ENCODE measurements at places on chromosomes 7 and 10.

- no peak for DNase-seq
Measured at GRCh38 chr7:69605070-69605469, 6.8 kb downstream of the AUTS2 start.

GRCh38 chr10:24698270-24698669 is 25.4 kb downstream of the ARHGAP21 start:
- DNase-seq = no peak

DNA sequence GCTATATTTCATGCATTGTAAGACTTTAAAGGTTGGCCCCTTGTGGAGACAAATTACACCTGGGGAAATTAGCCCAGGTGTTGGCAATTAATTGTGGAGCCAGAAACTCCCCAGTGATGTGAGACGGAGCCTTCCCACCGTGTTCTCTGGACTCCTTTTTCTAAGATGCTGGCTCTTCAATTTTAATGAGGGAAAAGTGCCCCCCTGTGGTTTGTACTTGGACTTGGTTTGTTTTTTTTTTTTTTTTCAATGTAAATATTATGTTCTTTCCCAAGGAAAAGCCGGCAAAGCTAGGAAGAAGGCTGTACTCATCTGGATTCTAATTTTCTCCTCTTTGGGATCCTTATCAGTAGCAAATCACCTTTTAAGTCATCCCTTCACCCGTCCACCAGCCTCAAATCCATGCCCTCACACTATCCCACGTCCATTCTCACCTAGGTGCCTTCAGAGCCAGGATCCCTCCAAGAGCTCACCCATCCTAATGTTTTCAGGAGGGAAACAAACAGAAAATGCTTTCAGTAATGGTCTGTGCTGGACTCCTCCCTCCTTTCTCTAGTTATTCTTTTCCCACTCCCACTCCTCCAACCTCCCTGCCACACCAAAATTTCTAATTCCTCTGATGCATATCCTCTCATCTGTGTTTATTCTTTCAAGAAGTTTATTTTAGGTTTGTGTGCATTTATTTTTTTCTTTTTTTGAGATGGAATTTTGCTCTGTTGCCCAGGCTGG is 20.4 kb upstream of the ST8SIA6 start:
- no peak for DNase-seq

DNA sequence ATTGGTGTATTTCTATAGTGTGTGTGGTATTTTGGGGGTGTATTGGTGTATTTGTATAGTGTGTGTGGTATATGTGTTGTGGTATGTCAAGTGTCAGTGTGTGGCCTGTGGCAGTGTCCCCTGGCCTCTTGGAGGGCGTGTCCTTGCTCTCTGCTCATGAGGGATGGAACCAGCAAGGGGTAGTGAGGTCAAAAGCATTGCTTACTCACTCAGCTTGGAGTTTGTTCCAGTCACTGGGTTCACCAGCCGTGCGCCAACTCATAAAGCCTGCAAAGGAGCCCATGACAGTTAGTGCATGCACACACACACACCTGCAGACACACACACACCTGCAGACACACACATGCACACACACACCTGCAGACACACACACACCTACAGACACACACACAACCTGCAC is 4.3 kb upstream of the TRPV6 start:
- DNase-seq = no peak

DNA sequence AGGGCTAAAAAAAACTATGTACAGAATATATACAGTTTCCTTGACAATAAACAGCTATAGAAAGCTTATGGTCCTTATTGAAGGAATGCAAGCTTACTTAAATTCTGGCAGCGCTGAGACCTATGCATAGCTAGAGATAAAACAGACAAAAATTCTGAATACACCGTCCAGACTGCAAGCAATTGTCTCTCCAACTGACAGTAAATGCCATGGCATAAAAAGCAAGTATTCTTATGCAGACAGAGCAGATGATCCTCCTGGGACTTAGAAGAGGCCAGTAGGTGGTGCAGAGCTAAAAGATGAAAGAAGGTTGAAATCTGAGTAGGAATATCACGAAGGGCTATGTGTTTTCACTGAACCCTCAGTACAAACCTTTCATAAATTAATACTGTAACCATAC is 157.0 kb upstream of the CACNA2D1 start:
- no peak for DNase-seq

DNA sequence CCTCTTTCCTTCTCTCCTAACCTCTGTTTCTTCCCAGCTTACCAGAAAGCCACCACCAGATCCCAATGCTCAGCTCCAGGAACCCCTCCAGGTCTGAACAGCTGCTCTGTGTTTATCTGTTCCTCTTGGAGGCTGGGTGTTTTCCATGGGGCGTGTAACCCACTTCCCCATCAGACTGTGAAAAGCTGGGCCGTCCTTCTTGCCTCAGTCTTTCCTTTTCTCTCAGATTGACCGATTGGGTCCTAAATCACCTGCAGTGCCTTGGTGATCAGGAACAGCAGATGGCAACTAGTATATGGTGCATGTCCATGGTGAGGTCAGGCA is 4.8 kb downstream of the SH3PXD2A start:
- DNase-seq = no peak

DNA sequence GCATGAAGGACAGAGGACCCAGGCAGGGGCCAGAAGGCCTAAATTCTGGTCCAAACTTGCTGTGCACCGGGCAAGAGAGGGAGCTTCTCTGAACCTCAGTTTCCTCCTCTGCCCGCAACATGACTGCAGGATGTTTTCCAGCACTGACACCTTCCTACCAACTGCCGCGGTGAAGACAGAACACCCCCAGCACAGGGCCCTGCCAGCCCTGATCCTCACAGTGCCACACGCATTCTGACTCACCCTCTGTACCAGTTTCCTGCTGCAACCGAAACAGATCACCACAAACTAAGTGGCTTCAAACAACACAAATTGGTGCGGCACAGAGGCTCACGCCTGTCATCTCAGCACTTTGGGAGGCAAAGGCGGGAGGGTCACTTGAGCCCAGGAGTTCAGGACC is 18.1 kb downstream of the MAD1L1 start:
- DNase-seq = no peak

GRCh38 chr10:132418527-132419416 is 21.8 kb downstream of the PWWP2B start:
- no peak for DNase-seq

DNA sequence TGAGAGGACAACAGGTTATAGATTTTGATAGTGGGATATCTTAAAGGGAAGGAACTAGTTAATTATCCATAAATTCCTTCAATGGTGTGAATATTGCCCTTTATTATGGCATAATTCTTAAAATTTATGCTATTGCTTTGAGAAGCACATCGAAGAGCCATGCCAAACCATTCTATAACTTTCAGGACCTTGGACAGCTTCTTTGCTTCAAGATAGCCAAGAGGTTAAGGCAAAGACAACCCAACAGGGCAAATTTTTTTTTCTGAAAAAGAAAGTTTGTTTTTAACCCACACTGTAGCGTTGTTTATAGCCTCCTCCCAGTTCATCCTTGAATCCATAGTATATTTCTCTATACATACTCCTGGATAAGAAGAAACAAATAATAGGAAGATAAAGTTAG is 103.2 kb downstream of the NRG3 start:
- DNase-seq = no peak

GRCh38 chr7:30142710-30143109 is 7.9 kb downstream of the MTURN start:
- no peak for DNase-seq

- DNase-seq = no peak
Measured at GRCh38 chr10:111429288-111430028, 352.6 kb downstream of the ADRA2A start.

DNA sequence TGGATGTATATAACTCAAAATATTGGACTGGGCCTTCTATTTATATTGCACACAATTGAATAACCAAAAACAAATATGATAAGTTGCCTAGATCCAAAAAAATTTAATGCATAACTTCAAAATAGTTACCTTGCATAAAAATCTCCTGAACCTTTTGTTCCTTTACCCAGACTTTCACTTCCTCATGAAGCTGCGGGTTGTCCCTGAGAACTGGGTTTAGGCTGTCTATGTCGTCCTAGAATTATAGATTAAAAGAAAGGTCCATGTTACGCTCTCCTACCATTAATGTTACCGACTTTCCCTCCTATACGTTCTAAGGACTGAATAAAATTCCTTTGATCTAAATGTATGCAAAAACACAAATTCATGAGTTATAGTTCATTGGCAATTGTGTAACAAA is 86.6 kb downstream of the NRBF2 start:
- DNase-seq = no peak

GRCh38 chr10:101781984-101782810 is 1.0 kb downstream of the NPM3 start:
- peak; percentile 46 for DNase-seq

GRCh38 chr7:90853205-90853604 is 257.1 kb downstream of the CDK14 start:
- DNase-seq = no peak

DNA sequence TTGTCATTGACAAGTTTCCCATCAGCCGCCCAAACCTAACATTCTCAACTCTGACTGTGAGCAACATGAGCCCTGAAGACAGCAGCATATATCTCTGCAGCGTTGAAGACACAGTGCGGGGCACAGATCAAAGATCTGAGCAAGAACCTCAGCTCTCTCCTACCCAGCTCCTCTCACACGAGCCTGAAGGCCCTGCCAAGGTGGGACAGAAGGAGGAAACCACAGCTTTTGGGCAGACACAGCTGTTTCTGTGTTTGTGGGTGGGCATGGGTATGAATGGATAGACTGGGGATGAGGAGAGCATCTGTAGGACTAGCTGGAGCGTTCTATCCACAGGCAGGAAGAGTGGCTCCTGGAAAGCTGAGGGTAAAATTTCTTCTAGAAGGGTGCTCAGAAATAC is 8.5 kb upstream of the PRSS1 start:
- no peak for DNase-seq

GRCh38 chr7:41760293-41760692 is 57.4 kb upstream of the INHBA start:
- DNase-seq = no peak

DNA sequence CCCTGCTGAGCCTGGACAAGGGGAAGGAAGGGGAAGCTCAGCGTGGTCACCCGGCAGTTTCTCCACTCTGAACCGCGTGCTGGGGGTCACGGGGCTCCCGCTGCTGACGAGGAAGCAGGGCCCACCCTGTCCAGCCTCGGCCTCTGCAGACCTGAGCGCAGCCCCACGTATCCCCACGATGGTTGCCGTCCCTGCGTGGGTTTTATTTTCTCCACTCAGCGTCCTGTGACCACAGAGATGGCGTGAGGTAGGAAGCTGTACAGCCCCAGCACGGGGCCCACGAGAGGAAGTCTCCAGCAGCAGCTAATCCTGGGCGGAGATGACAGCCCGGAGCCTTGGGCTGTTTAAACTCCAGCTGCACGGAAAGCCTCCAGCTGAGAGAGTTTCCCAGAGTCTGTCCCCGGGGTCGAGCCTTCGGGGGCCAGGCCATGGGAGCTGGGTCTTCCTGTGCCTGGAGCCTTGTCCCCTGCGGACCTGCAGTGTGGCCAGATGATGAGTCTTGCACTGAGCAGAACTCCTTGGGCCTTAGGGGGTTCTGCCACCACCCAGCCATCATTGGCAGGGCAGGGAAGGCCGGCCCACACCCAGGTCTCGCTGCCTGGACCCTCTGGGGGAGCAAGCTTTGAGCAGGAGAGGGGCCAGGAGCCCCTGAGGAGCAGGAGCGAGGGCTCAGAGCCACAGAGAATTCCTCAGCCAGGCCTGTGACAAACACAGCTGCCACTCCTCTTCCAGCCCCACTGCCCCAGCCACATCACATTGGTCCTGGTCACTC is 72.8 kb upstream of the FAM20C start:
- peak; percentile 62 for DNase-seq

- peak; percentile 87 for DNase-seq
Measured at GRCh38 chr7:128783143-128783861, 7.7 kb upstream of the OPN1SW start.

DNA sequence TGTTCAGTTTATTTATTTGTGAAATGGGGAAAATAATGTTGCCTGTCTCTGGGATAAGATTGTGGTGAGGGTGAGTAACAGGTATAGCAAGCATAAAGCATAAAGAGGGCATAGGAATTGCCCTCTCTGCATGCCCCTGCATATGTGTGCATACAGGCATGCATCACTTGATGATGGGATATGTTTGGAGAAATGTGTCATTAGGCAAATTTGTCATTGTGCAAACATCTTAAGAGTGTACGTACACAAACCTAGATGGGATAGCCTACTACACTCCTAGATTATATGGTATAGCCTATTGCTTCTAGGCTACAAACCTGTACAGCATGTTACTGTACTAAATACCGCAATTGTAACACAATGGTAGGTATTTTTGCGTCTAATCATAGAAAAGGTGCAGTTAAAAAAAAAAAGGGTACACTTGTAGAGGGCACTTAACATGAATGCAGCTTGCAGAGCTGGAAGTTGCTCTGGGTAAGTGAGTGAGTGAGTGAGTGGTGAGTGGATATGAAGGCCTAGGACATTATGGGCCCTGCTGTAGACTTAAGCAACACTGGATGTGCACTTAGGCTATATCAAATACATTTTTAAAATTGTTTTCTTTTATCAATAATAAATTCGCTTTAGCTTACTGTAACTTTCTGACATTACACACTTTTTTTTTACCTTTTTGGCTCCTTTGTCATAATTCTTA is 386.5 kb upstream of the ANKRD30A start:
- no peak for DNase-seq

DNA sequence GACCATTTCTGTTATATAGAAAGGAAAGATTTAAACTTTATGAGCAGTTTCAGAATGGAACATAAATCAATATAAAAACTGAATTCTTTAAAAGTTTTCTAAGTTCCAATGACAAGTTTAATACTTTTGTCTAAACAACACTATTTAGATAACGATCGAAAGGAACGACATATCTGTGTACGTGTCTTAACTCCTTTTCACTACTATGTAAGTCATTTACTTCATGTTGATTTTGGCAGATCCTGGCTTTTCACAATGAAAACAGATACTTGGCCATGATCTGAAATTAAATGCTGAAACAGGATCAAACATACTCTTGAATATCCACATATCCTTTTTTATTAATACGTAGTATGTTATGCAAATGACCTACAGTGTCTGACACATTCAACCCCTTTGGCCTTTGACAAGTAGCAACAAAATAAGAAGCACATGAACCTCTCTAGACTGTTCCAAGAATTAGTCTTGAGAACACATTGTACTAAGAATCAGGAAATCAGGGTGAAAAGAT is 41.9 kb downstream of the RNLS start:
- DNase-seq = no peak

DNA sequence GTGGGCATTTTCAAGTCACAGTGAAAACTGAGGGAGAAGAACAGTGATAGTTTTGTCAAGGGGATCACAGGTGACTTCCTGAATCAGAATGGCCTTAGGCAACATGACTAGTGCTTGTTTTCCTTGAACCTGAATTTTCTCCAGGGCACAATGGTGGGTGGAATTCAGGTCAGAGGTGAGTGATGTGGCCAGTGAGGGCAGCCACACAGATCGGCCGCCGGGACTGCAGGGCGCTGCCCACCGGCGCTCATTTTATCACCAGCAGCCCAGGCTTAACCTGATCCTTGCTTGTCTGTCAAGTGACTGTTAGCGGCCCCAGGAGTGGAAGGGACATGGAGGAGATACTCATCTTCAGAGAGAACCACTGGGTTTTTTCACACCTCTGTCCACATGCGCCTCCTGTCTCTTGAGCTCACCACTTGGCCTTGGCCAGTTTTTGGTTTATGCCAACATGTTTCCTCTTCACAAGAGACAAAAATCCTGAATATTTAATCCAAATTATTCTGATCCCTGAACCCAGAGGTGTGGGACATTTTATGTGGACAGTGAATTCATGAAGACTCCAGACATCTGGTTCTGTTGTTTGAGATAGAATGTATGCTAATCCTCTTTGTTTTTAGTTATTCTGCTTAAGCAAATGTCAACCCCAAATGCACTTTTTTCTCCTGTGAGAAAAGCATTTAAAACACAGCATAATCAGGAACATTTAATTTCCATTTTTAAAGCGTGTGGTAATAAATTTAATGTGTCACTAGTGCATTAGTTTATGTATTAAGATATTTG is 108.7 kb downstream of the DOCK1 start:
- no peak for DNase-seq

Data from ecto neural progenitor cell (in vitro differentiated cells).